ENCODE measurements at places on chromosomes 3 and 15.

DNA sequence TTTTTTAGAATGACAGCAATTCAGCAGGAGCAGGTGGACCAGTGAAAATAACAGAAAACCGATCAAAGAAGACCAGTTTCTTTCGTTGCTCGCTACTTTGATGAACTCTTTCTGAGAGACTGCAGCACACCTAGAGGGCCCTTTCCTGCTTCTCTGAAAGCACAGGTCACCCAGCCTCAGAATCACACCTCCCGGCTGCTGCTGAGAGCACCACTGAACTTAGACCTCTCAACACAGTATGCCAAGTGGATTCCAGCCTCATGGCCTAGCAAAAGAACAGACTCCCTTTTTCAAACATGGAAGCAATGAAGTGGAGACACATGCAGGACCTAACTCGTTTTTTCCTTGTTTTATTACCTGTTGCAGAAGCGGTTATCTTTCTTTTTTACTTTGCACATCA is 13.9 kb upstream of the APH1B start:
- no peak for DNase-seq

DNA sequence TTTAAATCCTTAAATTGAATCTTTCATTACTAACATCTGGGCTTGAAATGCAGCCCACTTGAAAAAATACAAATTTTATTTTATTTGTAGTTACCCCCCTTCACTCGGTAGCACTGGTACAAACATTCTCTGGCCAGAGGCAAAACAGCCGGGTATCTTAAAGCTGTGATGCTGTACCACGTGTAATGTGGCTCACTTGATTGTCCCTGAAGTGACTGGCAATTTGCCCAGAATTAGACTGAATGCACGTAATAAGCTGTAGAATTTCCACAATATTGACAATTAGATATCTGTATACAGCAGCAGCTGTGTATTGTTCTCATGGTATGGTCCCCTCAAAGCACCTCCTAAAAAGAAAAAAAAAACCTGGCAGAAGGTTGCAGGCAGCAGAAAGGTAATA is 192.8 kb upstream of the TBC1D5 start:
- DNase-seq = no peak

DNA sequence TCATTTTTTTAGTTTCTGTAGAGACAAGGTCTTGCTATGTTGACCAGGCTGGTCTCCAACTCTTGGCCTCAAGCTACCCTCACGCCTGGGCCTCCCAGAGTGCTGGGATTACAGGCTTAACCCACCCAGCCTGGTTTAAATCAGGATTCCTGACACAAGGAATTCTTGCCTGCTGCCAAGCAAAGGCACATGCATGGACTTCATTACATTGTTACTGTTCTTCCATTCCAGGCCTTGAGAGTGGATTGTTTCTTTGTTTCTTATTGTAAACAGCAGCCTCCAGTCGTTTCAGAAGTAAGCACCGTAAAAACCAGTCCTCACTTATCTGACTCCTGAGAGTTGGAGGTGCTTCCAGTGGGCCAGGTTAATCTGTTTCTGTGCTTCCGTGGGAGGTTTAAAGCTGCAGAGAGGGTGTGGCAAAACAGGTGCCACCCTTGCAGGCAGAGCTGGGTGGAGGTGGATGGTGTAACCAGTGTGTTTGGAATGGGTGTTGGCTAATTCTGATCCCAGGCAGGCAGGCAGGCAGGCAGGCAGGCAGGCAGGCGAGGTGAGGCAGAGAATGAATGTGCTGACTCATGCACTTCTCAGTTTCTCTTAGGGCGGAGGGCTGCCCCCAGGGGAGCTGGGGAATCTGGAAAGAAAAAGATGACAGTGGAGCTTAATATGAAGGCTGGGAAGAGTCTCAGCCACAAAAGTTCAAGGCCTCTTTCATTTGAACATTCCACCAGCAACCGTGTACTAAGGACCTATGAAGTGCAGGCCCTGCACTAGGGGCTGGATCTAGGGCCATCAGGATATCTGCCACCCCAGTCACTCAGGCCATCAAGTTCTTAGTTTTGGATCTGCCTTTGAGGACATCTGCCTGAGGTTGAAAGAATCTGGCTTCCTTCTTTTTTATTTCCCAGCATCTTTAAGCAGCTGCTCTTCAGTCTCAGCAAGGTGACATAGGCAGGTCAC is 37.0 kb upstream of the CDCP1 start:
- no peak for DNase-seq

- DNase-seq = no peak
Measured at GRCh38 chr15:93428150-93428549, 339.1 kb upstream of the RGMA start.

GRCh38 chr3:100084100-100084806 is 30.0 kb downstream of the FILIP1L start:
- no peak for DNase-seq

DNA sequence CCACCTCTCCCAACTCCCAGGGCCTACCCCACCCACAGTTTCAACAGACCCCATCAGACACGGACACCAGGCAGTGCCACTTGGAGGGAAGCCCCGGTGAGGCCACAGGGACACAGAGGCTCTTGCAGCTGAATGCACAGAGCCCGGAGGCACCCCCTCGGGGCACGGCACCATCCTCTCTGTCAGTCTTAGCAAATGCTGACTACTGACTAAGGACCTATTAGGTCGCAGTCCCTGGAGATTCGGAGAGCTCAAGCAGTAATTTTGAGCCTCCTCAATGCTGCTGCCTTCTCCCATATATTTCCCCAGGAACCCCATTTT is 79.9 kb downstream of the VGLL4 start:
- no peak for DNase-seq

- no peak for DNase-seq
Measured at GRCh38 chr3:102179326-102180177, 255.3 kb upstream of the ZPLD1 start.

DNA sequence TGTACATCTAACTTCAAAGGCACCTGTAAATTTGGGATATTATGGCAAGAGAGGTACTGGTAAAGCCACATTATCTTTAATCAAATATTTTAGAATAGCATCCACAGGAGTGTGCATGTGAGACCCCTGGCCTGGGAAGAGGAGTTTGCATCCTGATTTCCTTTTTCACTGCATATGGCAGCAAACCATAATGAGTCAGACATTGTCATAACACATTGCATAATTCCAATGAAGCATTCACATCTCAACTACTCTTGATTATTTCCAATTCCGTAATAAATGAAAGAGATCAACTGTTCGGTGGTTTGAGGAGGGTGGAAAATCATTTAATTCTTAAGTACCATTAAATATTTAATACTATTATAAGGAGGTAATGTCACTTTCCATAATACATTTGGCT is 215.0 kb downstream of the MECOM start:
- DNase-seq = no peak

GRCh38 chr15:51396921-51397320 is 55.5 kb downstream of the GLDN start:
- no peak for DNase-seq

GRCh38 chr15:37054336-37054735 is 46.0 kb downstream of the MEIS2 start:
- DNase-seq = no peak

- no peak for DNase-seq
Measured at GRCh38 chr3:184343200-184343876, 5.9 kb downstream of the FAM131A start.

All from stimulated activated CD4-positive, alpha-beta T cell treated with anti-CD3 and anti-CD28 coated beads, Interleukin-4, amount 100 ng/mL, for 1 hour (primary cell).